ENCODE measurements at places on chromosomes 6 and 20. TPM values are rescaled to one million over a fixed set of nuclear protein-coding genes. Genes with fewer than 3 reads are reported as not detected.

Gene C6orf15
- not detected for total RNA-seq

Gene ECT2L
- total RNA-seq: not detected

Gene MYT1
- total RNA-seq: not detected

Gene SYNGAP1
- total RNA-seq: 2.5 TPM

Gene SGK2
- total RNA-seq: 0.34 TPM

Gene COL9A1
- not detected for total RNA-seq

Gene IRF4
- total RNA-seq: not detected

Gene FLRT3
- total RNA-seq: 0.51 TPM
